ENCODE measurements at places on chromosomes 16 and 17. TPM values are rescaled to one million over a fixed set of nuclear protein-coding genes. Genes with fewer than 3 reads are reported as not detected.

Gene GLIS2
- 16.5 TPM for total RNA-seq

DNA sequence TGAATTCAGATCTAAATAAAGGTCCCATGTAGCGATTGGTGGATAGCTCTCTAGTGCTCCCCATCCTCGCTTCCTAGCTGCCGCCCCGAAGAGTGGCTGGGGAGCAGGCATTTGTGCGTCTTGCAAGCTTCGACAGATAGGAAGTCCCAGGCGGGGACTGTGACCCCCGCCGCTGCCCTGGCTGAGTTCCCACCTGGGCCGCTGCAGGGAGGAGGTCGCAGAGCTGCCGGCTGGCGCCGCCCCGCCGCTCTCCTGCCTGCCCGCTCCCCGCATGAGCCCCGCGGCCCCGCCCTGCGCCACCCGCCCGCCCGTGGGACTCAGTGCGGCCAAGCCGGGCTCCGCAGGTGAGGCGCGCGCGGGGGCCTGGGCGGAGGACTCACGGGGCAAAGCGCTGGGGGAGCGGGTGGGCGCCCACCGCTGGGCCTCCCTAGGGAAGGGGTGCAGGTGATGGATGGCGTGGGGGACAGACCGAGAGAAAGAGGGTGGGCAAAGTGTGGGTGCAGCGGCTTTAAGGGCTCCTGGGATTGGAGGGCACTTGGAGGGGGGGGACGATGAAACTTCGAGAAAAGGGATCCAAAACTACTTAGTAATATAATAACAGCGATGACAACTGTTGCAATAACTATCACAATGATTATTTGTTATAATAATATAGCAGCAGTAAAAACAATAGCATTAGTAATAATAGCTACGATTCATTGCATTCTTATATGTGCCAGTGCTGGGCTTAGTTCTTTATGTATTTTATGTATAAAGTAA is at the start of gene OTOA:
Gene OTOA, plus strand, starts transcription at position 80 of the 759 bp plus-strand sequence. CDS start 14,547 bp downstream, outside the sequence.
- peaks cover 3% of the 10 kb centered on the region for H3K4me1 ChIP-seq
- H3K27me3 ChIP-seq = peaks cover 2% of the 10 kb centered on the region
- H3K36me3 ChIP-seq = no peaks in the 10 kb centered on the region

GRCh38 chr16:2490190-2491105 is 15.5 kb downstream of the TBC1D24 start:
- H3K36me3 ChIP-seq = no peaks in the 10 kb centered on the region
- peaks cover 16% of the 10 kb centered on the region for H3K4me1 ChIP-seq
- no peak overlapping the region for H3K4me3 ChIP-seq
- peak overlapping the region; percentile 52 for H3K27ac ChIP-seq
- H3K27me3 ChIP-seq = peaks cover 6% of the 10 kb centered on the region

DNA sequence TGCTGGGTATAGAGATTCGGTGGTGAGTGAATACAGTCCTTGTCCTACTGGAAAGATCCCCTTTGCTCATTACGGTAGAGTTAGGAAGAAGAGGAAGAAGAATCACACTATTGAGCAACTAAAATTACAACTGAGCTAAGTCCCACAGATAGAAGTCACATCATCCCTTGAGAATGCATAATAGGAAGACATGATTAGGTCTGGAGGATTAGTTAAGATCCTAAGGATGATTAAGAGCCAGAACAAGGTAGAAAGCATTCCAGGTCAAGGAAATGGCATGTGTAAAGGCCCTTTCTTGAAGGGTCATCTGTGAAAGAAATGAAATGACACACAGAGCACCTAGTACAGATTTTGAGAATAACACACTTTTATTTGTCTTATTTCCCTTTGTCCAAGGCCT is 503.5 kb downstream of the HAPSTR1 start:
- H3K27me3 ChIP-seq = no peaks in the 10 kb centered on the region
- H3K4me3 ChIP-seq = no peak overlapping the region
- no peak overlapping the region for H3K27ac ChIP-seq
- H3K4me1 ChIP-seq = no peaks in the 10 kb centered on the region

Gene LRRC36
- not detected for total RNA-seq

Gene QPRT
- 34.7 TPM for total RNA-seq

DNA sequence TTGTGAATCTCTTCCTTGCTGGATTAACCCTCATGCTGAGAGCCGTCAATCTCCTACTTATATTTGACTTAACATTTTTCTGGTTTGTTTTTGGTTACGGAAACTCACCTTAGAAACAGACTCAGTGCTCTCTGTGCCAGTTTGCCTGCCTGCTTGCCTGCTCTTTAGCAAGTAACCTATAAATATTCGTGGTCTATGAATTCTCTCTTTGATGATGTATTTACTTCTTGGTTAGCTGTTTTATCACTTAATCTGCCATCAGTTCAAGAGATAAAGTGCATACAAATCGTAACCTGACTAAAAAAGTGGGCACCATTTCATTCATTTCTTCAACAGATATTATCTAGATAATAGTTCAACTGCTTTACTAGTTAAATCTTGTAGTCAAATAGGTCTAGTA is 26.7 kb downstream of the CYB5B start:
- H3K4me1 ChIP-seq = peaks cover 29% of the 10 kb centered on the region
- peaks cover 3% of the 10 kb centered on the region for H3K36me3 ChIP-seq
- H3K27ac ChIP-seq = no peak overlapping the region
- H3K27me3 ChIP-seq = no peaks in the 10 kb centered on the region

GRCh38 chr17:79836972-79837887 is 2.0 kb downstream of the CBX4 start:
- peak overlapping the region; percentile 93 for H3K4me3 ChIP-seq
- H3K4me1 ChIP-seq = peaks cover 9% of the 10 kb centered on the region
- H3K36me3 ChIP-seq = no peaks in the 10 kb centered on the region
- peaks cover 18% of the 10 kb centered on the region for H3K27me3 ChIP-seq
- H3K27ac ChIP-seq = peak overlapping the region; percentile 68
- no peak for DNase-seq

- DNase-seq = peak; percentile 81
- H3K27me3 ChIP-seq = peaks cover 2% of the 10 kb centered on the region
- no peak overlapping the region for H3K4me3 ChIP-seq
- H3K4me1 ChIP-seq = no peaks in the 10 kb centered on the region
- H3K27ac ChIP-seq = no peak overlapping the region
- no peaks in the 10 kb centered on the region for H3K36me3 ChIP-seq
Observed at GRCh38 chr16:2838928-2839327, 8.8 kb downstream of the ZG16B start.

- no peak overlapping the region for H3K4me3 ChIP-seq
- H3K27ac ChIP-seq = no peak overlapping the region
- peaks cover 13% of the 10 kb centered on the region for H3K4me1 ChIP-seq
- H3K27me3 ChIP-seq = peaks cover 2% of the 10 kb centered on the region
- H3K36me3 ChIP-seq = no peaks in the 10 kb centered on the region
- DNase-seq = no peak
Observed at GRCh38 chr16:14559809-14560241, 70.2 kb downstream of the PARN start.

Gene ACAP1
- total RNA-seq = not detected

DNA sequence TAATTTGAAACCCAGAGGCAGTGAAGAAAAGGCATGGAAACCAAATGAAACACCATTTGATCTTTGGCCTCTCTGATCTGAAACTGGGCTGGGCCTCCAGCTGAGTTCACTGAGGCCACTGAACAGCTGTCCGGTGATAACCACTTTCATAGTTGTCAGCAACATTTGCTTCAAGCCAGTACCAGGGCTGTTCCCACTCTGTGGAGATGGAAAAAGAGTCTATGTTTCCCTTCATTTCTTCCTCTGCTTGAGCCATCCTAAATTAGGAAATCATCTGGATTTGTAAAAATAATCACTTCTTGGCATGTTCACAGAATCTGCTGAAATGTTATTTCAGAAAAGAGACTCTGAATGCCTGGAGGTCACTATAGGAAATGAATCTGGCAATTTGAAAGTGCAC is 119.3 kb downstream of the STX8 start:
- H3K4me1 ChIP-seq = peaks cover 6% of the 10 kb centered on the region
- peaks cover 7% of the 10 kb centered on the region for H3K36me3 ChIP-seq
- no peaks in the 10 kb centered on the region for H3K27me3 ChIP-seq
- H3K27ac ChIP-seq = no peak overlapping the region

DNA sequence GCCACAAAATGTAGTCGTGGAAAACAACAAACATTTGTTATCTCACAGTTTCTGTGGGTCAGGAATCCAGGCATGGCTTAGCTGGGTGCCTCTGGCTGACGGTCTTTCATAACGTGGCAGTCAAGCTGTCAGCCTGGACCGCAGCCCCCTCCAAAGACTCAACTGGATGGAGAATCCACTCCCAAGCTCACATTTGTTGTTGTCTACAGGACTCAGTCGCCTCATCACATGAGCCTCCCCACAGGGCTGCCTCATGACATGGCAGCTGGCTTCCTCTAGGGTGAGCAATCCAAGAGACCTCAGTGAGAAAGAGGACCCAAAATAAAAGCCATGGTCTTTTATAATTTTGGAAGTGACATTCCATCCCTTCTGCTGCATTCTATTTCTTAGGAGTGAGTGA is 34.7 kb upstream of the AKAP1 start:
- H3K4me1 ChIP-seq = no peaks in the 10 kb centered on the region
- no peak overlapping the region for H3K27ac ChIP-seq
- no peaks in the 10 kb centered on the region for H3K27me3 ChIP-seq
- H3K36me3 ChIP-seq = no peaks in the 10 kb centered on the region
- DNase-seq = no peak

- H3K27me3 ChIP-seq = no peaks in the 10 kb centered on the region
- peaks cover 3% of the 10 kb centered on the region for H3K4me1 ChIP-seq
- no peak overlapping the region for H3K27ac ChIP-seq
- H3K36me3 ChIP-seq = no peaks in the 10 kb centered on the region
Observed at GRCh38 chr17:54235571-54235970, 412.8 kb downstream of the KIF2B start.
